ENCODE measurements at places on chromosomes 2 and 18.

DNA sequence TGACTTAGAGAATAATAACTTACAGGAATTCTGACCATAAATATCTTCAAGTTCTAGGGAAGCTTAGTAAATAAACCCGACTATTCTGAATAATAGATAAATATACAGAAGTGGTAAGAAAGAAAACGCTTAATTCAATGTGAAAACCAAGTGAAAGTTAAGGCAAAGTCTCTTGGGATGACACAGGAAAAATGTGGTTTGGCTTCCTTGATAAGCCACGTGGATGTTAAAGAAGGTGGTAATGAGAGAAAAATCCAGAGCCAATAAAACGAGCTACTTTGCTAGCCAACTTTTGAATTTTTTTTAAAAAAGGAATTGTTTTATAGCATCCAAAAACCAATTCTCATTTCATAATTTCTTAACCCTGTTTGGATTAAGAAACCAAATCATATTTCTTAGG lies 166.2 kb upstream of the VRK2 start:
- no peak for DNase-seq

GRCh38 chr2:199936554-199936953 lies 18.7 kb downstream of the TYW5 start:
- no peak for DNase-seq

GRCh38 chr2:118607641-118608040 lies 239.8 kb downstream of the EN1 start:
- DNase-seq = no peak

- DNase-seq = no peak
Observed at GRCh38 chr2:69538872-69539548, 101.8 kb upstream of the NFU1 start.

- no peak for DNase-seq
Observed at GRCh38 chr2:102239344-102239743, 52.5 kb downstream of the IL1RL2 start.

- no peak for DNase-seq
Observed at GRCh38 chr2:20213651-20214565, 11.0 kb downstream of the SDC1 start.

GRCh38 chr2:158066046-158066713 lies 35.5 kb upstream of the UPP2 start:
- no peak for DNase-seq

- DNase-seq = no peak
Observed at GRCh38 chr2:231197706-231198290, 633 bp upstream of the ARMC9 start.

DNA sequence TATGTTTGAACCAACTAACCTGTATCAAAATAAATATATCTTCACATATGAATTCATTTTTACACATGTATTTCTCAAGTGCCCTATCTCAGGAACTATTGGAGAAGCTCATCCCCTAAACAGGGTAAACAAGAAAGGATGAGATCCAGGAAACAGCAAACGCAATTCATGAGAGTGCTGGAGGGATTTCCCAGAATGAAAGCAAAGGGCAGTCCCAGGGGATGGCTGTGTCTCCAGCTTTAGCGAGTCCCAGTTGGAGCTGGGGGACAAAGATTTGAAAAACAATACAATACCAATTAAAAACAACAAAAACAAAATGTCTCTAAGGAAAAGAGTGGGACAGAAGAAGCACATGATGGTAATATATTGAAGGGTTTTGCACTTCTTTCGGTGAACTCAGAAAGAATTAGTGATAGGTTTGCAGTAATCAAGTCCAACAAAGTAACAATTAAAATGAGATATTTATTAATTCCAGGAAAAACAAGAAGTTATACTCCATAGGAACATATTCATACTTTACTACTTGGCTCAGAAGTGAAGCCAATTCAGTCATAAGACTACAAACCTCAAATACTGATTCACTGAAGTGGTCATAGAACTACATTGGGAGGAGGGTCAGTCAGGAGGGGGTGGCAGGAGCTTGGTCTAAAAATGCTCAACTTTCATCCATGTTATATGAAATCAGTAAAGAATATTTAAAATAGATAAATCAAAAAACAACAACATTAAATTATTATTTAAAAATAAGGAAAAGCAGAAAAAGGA lies 73.1 kb upstream of the PDE1A start:
- no peak for DNase-seq

- DNase-seq = no peak
Observed at GRCh38 chr2:29042561-29043075, 31.7 kb downstream of the PCARE start.

- DNase-seq = no peak
Observed at GRCh38 chr2:100673691-100674485, 111.1 kb downstream of the PDCL3 start.

DNA sequence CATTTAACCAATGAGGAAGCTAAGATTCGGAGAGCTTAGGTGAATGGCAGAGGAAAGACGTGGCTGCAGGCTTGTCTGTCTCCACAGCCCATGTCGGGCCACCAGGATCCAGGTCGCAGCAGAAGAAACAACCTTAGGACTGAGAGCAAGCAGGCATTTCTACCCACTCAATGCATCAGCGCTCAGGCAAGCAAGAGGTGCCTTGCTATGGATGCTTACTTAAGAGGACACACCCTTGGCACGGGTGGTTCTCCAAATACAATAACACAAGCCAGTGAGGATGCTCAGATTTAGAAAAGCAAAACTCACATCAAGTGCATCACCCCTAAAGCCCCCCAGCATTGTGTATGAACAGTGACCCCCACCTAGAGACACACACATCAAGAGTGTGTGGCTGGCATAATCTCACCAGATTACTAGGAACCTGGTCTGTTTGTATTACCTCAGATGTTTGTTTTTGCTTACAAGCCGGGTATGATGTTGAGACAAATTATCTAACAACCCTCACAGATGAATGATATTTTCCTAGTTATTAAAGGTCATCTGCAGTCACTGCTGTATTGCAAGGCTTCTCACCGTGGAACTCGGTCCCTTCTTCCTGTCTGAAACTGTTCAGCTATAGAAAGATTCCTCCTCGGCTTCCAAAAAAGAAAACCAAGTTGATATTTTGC lies 34.2 kb upstream of the NPAS2 start:
- no peak for DNase-seq

DNA sequence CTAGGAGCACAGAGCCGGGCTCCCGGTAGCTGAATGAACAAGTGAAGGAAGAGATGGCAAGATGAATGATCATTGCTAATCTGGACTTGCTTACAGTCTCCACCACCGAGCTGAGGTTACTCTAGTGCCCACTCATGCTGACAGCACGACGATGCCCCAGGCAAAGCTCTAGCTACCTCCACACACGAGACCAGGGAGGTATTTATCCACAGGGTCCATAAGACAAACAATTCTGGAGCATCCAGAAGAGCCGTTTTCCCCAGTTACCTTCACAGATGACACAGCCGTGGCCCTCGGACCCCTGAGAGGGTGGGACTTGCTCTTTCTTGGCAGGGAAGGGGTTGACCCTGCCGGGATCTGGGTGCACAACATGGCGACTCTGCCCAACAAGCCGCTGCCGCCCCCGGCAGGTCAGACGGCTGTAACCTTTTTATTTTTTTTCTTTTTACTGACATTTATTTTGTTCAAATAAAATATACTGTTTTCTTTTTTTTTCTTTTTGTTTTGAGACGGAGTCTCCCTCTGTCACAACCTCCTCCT lies 120.3 kb downstream of the PXDN start:
- no peak for DNase-seq

DNA sequence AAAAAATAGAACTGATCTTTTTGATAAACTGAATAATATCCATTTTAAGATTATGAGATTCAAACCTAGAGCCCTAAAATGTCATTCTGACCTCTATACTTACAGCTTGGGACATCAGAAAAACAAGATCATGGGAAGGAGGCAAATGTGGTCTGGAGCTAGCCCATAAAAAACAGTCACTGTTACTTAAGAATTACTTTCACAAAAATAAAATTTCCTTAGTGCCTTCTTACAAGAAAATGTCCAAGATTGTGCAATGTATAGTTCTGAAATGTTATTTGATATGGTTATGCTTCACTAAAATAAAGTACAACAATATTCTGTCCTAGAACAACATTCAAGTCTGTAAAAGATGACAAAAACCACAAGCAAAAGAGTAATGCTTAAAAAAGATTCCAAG lies 247.6 kb downstream of the DYM start:
- no peak for DNase-seq

GRCh38 chr18:47501946-47502345 lies 250.5 kb upstream of the SKOR2 start:
- no peak for DNase-seq

DNA sequence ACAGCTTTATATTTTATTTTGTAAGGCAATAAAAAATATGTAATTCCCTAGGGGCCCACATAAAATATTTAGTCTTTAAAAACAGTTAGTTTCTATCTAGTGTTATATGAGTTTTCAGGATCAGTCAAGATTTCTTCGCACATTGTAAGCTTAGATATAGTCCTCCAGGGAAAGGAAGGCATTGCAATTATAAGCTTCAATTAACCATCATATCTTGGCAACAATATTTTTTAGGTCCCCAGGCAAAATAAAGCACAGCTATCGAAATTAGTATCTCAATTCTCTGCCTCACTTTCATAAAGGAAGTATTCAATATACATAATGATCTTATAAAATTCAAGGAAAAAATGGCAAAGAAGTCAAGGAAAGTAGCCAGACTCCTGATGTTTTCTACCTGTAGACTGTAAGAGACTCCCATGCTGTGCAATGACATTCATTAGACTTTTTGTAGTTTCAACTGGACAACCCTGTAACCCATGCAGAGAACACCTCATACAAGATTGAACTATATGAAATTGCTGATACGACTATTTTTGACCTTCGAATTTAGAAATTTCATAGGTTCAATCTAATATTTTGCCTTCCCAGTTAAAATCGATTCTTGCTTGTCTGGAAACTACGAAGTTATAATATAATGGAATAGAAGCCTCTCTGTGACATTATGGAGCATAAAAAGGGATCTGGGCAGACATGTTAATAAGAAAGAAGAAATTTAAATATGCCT lies 96.8 kb downstream of the UNC80 start:
- no peak for DNase-seq

DNA sequence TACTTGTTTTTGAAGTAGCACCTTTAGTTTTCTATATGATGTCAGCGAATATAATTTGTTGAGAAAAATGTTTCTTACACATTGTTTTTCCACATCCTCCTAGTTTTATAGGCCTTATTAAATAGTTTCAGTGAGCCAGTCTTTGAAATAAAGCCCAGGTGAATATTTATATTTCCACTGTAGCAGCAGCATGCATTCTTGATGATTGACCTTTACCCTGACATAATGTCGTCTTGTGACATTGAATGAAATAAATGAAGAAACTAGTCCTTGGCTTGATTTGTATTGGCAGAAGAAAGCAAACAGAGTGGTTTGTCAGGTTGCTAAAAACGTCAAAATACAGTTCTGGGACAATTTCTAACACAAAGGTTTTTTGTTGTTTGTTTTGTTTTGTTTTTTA lies 84.4 kb downstream of the EHBP1 start:
- no peak for DNase-seq

GRCh38 chr2:100320547-100321178 lies 1.6 kb downstream of the LONRF2 start:
- no peak for DNase-seq

GRCh38 chr2:190068764-190069163 lies 6.2 kb upstream of the MSTN start:
- no peak for DNase-seq

DNA sequence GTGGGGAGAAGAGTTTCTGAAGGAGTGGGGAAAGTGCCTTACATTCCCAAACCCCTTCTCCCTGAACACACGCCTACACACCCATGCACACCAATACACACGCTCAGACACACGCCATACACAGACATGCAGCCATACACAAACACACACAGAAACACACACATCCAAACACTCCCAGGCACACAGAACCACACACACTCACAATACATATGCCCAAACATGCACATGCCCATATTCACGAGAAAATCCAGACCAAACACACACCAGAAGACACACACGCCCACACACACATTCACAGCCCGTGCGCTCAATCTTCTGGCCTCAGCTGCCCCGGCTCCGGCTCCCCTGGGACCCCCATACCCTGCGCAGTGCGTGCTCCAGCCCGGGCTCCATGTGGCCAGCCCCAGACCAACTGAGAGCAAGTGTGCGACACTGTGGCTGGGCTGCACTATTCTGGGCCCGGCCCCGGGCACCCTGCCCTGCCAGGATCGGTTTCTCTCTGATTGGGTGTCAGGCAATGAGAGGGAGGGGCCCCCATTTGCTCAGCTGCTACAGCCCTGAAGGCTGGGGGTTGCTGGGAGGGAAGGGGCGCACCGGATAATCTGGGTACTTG lies at the start of gene PRKAG3:
PRKAG3 (minus strand) TSS at position 426 of the 613 bp plus-strand sequence.
- DNase-seq = no peak

DNA sequence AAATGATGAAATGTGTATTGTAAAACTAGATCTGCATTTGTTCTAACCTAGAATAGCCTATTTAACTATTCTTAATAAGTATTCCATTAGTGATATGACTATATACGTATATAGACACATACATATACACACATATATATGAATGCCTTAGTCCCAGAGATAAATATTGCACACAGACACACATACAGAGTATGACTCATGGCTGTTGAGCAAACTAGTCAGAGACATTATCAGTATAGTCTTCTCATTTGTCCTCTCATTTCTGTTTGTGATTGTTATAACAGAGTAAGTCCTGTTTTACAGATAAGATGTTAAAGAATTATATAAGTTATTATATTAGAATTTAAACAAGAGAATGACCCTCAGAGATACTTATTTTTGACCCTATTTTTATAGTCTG lies 202.5 kb downstream of the CCDC102B start:
- DNase-seq = no peak

DNA sequence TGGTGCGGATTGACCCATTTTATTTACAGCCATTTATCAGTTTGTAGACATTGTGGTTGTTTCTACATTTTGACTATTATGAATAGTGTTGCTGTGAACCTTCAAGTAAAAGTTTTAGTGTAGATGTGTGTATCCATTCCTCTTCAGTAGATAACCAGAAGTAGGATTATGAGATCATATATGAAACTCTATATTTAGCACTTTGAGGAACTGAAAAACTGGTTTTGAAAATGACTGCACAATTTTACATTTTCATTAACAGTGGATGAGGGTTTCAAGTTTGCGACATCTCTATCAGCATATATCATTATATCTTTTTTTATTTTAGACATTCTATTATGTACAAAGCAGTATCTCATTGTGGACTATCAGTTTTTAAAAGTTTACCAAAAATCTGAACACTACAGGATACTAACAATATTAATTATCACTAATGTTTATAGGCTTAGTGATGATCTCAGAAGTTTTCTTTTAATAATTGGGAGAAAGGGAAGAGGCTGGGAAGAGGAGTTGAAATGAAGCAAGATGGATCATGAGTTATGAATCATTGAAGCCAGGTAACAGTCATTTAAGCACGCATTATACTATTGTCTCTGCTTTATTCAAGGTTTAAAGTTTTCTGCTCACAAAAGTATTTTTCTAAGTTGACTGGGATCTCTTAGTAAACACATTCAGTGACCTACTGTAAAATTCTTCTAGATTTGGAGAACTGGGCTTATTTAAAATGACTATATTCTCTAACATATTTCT lies 329.0 kb upstream of the LRATD1 start:
- no peak for DNase-seq

Data from cortex of kidney (tissue), 1 donor.